ENCODE measurements at places on chromosomes 3 and 15. TPM values are rescaled to one million over a fixed set of nuclear protein-coding genes. Genes with fewer than 3 reads are reported as not detected.

LMOD3 gene
- not detected for total RNA-seq

CPN2 gene
- total RNA-seq: 3.5 TPM

GRCh38 chr3:177596248-177596815 is 399.1 kb upstream of the TBL1XR1 start:
- H3K4me3 ChIP-seq: no peak overlapping the region
- no peaks in the 10 kb centered on the region for H3K36me3 ChIP-seq
- H3K27me3 ChIP-seq: no peaks in the 10 kb centered on the region
- DNase-seq: peak; percentile 46
- peaks cover 31% of the 10 kb centered on the region for H3K4me1 ChIP-seq

- no peak overlapping the region for H3K4me3 ChIP-seq
- no peaks in the 10 kb centered on the region for H3K4me1 ChIP-seq
- H3K36me3 ChIP-seq: no peaks in the 10 kb centered on the region
- H3K27ac ChIP-seq: no peak overlapping the region
- no peaks in the 10 kb centered on the region for H3K27me3 ChIP-seq
- no peak for DNase-seq
Measured at GRCh38 chr15:80831192-80831591, 52.0 kb downstream of the CEMIP start.

DNA sequence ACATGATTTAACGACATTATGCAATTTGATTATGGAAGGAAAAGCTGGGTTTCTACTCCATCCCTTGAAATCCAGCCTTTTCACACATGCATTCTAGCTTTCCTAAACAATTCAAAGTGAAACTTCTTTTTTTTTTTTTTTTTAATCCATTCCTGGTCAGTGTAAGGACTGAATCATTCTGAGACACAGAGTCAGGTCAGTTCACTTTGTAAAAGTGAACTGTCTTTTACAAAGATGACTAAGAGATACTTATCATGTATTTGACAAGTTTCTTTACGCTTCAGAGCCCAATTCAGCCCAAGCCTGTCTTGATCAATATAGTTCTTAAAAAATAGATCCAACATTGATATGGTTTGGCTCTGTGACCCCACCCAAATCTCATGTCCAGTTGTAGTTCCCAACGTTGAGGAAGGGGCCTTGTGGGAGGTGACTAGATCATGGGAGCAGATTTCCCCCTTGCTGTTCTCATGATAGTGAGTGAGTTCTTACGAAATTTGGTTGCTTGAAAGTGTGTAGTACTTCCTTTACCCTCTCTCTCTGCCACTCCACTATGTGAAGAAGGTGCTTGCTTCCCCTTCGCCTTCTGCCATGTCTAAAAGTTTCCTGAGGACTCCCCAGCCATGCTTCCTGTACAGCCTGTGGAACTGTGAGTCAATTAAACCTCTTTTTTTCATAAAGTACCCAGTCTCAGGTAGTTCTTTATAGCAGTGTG is 345.6 kb upstream of the THBS1 start:
- H3K27me3 ChIP-seq: no peaks in the 10 kb centered on the region
- no peak overlapping the region for H3K4me3 ChIP-seq
- H3K27ac ChIP-seq: no peak overlapping the region
- DNase-seq: no peak

Data from hepatocyte (in vitro differentiated cells).